ENCODE measurements at places on chromosomes 6 and 20.

DNA sequence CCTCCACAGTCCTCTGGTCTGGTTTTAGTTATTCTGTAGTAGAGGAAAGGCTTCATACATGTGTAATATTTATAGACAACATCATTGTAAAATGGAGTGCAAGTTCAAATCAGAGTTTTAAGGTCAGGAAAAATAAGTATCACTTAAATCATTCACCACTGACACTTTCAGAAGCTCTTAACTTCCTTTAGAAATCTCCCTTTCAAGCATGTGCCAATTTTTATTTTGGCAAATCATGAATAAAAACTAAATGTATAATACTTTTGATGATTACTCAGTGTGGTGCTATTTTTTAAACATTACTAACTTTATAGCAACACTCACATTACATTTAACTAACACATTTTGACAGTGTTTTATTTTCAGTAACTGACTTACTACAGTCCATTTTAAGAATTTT, 112.2 kb downstream of the OGFRL1 start:
- no peak for DNase-seq

DNA sequence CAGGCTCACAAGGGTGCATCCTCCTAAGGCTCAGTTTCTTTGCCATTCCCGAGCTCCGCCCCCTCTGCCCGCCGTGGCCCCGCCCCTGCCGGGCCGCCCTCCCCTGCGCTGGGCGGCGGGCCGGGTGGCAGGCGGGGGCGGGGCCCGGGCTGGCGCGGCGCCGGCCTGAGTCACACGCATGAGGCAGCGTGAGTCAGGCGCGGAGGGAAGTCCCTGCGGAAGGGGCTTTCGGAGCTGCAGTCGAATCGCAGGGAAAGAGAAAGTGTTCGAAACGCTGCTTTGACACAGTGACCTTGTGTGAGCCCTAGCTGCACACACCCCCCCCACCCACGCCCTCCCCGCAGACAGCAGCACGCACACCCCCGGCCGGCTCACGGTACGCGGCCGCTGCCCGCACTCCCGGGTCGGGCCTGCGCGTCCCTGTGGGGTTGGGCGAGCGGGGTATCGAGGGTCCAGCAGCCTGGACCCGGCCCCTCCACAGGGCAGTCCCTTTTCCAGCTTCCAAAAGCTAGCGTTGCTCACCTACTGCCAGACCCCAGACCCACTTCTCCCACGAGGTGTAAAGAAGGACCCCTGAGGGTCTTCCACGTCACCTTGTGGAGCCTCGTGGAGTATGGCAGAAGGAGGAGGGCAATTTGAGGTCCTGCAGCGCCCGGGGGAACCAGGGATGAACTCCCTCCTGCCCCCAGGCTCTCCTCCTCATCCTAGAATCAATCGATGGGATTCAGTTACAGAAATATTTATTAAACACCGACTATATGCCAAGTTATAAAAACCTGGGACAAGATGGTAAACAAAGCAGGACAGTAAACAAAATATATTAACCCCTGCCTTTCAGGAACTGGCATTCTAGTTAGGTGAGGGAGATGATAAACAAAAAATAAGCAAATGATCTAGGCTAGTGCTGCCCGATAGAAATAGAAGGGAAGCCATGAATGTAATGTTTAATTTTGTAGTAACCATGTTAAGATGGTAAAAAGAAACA, 12.4 kb upstream of the HMGA1 start:
- no peak for DNase-seq

GRCh38 chr6:53513519-53513966, 31.4 kb downstream of the GCLC start:
- no peak for DNase-seq

GRCh38 chr6:72622094-72622940, 453 bp downstream of the KCNQ5 start:
- DNase-seq: no peak

DNA sequence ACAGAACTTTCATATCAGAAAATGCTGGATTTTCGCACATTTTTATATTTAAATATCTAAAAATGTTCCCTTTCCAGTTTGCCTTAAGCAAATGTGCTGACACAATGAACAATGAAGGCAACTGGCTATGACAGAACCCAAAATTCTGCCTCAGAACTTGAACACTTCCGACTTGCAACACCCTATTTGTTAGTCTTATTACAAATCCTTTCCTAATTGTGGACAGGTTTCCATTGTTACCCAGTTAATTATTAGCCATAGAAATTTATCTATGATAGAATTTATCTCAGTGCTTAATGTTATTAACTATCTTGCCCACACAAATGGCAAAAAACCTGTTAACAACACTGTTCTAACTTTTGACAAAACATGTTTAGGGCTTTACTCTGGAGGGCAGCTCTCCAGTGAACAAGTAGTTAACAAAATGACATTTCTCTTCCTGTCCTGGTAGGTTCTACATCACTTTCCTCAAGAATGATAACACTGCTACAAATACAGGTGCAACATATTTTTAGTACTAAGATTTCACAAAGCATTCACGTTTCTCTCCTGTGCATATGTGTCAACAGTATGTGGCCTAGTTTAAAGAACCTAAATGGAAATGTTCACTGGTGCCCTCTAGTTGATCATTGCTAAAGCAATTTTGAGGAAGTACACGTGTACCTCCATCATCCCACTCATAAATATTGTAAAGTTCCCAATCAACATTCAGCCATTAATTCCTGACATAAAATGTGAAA, 58.4 kb downstream of the HIVEP2 start:
- DNase-seq: no peak

- no peak for DNase-seq
Observed at GRCh38 chr6:116338943-116339342, 31.8 kb upstream of the DSE start.

GRCh38 chr6:3808759-3809514, 40.2 kb upstream of the FAM50B start:
- DNase-seq: peak; percentile 69

DNA sequence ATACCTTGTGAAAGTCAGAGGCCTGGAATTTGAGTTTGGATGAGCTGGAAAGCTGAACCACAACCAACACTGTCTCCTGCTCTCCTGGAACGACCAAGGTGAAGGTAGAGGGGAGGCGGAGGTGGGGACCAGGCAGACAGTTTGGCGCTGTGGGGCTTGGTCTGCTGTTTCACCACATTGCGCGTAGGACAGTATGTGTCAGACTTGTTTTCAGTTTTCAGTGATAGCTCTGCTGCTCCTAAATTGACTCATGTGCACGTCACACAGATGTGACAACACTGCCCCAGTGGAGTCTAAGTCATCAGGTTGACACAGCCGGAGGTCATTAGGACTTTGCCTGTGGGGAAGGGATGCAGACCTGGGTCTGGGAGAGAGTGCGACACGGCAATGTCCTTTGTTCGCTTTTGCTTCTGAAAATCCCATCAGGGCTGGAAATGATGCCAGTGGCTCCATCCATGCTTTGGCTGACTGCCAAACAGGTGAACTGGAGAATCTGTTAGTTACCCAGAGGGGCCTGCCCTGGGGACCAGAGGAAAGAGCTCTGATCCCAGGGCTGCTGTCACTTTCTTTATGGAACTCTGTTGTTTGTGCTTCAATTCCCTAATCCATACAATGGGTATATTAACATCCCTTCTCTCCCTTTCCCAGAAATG, 255.5 kb downstream of the CDC5L start:
- DNase-seq: no peak

GRCh38 chr20:50645253-50646068, 45.9 kb downstream of the RIPOR3 start:
- peak; percentile 96 for DNase-seq

- DNase-seq: no peak
Observed at GRCh38 chr6:144195671-144196270, 45.5 kb downstream of the STX11 start.

- peak; percentile 97 for DNase-seq
Observed at GRCh38 chr20:17568972-17569521, 828 bp upstream of the DSTN start.

- no peak for DNase-seq
Observed at GRCh38 chr6:109187399-109188114, 92.2 kb downstream of the CEP57L1 start.

DNA sequence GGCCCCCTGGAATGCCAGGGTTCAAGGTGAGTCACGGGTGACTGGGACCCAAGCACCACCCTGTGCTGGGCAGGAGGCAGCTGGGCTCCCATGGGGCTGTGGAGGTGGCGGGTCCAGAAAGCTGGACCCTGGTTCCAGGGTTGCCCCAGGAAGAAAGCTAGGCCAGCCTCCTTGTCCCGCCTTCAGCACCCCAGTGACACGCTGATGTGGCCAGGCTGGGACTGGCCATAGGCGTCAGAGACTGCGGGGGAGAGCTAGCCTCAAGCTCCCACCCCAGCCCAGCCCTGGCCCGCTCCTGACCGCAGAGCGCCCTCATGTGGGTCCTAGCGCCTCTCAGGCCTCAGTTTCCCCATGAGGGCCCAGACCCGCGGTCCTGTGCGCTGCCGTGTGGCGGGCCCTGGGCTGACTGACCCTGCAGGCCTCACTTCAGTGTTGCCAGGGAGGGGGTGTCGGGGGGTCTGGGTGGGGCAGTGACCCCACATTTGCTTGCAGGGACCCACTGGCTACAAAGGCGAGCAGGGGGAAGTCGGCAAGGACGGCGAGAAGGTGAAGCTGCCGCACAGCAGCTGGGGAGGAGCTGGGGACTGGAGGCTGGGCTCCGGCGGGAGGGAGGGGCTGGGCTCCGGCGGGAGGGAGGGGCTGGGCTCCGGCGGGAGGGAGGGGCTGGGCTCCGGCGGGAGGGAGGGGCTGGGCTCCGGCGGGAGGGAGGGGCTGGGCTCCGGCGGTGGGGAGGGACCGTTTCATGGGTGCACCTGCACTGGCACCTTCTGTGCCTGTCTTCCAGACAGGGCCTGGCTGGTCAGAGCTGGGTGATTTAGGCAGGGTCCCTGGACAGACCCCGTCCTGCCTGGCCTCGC, 7.9 kb downstream of the COL9A3 start:
- DNase-seq: no peak

DNA sequence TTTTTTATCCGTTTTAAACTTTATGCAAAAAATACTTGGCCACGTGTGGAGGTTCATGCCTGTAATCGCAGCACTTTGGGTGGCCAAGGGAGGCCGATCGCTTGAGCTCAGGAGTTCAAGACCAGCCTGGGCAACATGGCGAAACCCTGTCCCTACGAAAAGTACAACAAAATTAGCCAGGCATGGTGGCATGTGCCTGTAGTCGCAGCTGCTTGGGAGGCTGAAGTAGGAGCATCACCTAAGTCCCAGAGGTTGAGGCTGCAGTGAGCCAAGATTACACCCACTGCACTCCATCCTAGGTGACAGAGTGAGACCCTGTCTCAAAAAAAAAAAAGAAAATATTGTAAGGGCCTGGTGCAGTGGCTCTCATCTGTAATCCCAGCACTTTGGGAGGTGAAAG, 45.0 kb downstream of the CSE1L start:
- DNase-seq: no peak

- DNase-seq: no peak
Observed at GRCh38 chr20:24439737-24440387, 29.6 kb upstream of the SYNDIG1 start.

- no peak for DNase-seq
Observed at GRCh38 chr6:76633259-76633658, 560.8 kb upstream of the IMPG1 start.

GRCh38 chr6:164133095-164133494, 718.6 kb downstream of the QKI start:
- DNase-seq: no peak

- no peak for DNase-seq
Observed at GRCh38 chr6:118252474-118252873, 295.6 kb upstream of the PLN start.

DNA sequence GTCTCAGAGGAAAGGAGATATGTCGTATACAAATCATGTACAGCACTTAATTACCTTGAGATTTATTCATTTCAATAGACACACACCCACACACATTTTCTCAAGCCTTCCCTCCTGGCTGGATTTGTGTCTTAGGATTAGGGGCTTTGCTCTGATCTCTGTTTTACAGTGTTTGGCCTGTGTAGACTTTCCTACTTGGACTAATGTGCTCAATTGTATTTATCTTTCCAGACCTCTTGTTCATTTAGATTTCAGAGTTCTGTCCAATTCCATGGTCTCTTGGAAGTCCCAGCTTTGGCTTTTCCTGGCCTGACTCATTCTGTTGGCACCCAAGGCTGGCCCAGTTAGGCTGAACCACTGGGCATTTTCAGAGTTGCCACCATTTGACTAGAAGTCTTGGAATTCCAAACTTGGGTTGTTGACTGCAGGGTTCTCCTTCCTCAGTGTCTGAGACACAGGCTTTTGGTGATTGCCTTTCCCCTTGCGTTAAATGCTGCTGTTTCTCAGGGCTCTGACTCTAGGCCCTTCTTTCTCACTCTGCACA, 8.9 kb upstream of the RFPL4B start:
- no peak for DNase-seq

GRCh38 chr6:23420659-23421350, 705.2 kb upstream of the NRSN1 start:
- no peak for DNase-seq

GRCh38 chr6:12710921-12711320, 5.6 kb upstream of the PHACTR1 start:
- DNase-seq: no peak

DNA sequence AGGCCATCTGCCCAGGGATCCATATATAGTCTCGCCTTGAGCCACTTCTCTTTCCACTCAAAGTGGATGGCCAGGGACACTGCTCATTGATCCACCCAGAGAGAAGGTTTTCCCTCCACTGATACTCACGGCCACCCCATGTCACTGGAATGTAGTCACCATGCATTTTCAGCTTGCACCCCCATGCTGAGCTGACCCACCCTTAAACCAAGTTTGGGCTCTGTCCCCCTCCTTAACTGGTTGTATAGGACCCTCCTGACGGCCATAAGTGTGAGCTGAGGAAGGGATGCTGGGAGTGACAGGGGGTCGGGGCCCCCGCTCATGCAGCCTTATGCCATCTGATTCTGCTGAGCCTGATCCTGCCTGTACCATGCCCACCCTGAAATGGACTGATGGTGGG, 25.7 kb downstream of the SUMO4 start:
- no peak for DNase-seq

GRCh38 chr6:21999012-21999528, 297.8 kb downstream of the PRL start:
- DNase-seq: peak; percentile 37

- DNase-seq: no peak
Observed at GRCh38 chr20:733861-734260, 34.4 kb downstream of the SLC52A3 start.

- no peak for DNase-seq
Observed at GRCh38 chr6:47145212-47145611, 103.1 kb upstream of the ADGRF1 start.

DNA sequence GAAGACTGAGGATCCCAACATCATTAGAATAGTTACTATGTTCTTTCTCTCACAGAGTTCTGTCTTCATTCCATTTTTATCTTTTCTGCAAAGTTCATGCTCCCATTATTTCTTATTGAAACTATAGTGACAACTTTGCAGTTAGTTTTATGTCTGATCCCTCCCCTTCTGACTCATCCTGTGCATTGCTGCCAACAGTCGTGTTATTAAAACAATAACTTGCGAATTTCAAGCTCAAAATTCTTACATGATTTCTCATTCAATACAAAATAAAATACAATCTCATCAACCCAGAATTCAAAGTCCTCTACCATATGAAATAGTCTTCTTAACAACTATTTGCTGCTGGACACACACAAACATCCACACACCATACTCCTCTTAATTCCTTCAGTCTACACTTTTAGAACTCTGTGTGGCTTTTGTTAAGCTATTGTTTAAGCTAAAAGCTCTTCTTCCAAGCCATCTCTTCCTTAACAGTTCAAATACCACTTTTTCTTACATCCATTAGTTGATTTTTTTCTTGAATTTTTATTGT, 261.4 kb upstream of the IRAK1BP1 start:
- peak; percentile 58 for DNase-seq

GRCh38 chr6:106751501-106752252, 122.3 kb downstream of the QRSL1 start:
- DNase-seq: no peak
